ENCODE measurements at places on chromosomes 5 and 9.

DNA sequence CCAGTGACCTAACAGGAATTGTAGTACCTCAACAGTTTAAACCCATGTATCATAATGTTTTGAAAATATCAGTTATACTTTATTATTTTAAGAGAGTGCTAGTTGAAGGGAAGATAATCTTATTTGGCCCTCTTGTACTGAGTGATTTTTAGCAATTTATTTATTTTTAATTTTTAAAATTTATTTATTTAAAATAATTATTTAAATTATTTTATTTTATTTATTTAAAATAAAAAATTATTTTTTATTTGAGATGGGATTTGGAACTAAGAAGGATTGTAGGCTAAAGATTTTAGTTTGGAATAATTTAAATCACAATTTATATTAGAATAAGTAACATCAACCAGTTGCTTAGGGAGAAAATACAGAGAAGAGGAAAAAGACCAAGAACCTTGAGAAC, 54.2 kb downstream of the NAA35 start:
- no peak for DNase-seq

GRCh38 chr9:95834281-95834907, 41.1 kb upstream of the ERCC6L2 start:
- DNase-seq = no peak

DNA sequence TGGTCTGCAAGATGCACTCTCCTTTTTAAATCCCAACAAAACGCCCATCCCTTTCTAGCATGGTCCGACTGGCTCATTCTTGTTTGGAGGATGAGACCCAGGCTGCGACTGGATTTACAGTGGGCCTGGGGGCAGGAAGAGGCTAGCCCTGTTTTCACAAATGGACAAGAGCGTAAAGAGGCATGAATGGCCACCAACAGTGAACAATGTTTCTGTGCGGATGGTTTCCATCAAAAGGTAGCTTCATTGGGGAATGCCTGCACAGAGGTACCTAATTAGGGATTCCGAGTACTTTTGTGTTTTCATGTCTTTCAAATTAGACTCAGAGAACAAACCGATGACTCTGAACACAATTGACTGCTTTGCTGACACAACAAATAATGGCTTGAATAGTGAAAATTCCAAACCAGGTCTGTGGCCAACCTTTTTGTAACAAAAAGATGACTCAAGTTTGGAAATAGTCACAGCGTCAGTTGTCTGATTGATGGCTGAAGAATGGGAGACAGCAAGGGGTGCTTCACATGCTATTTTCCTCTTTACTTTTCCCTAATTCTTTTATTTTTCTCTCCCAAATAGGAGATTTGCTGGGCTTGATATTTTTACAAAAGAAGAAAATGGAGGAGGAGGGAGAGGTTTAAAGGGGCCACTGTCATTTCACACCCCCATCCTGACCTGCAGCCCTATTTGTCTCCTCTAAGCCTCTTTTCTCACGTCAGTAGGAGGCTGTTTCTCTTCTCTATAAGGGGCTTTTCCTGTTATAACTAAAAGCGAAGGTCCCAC, 208.1 kb upstream of the S1PR3 start:
- DNase-seq = no peak

- no peak for DNase-seq
Observed at GRCh38 chr5:1523480-1523792, 324 bp downstream of the LPCAT1 start.

DNA sequence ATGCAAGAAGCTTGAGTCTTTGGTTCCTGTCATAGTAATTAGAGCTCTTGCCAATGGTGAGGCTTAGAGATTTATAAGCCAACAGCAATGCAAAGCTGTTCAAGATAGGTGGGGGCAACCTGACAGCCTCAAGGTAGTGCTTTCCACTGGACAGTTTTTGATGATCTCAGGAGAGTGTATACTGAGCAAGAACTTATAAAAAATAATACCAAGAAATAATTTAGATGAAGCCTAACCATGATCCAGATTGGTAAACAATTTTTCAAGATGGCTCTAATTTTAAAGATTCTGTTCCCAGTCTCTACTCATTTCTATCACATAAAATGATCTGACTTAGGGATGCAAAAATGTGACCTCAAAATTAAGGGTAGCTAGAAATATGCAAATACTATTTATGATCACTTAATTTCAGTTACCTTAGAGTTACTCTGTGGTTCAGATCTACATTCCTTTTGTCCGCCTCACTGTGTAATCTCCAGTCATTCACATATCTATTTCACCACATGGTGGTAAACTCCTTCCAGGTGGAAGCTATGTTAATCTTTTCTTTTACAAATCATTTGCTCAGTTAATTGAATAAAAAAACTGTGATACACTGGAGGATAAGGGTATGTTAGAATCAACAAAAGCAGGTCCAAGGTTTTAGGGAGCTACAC, 1228.0 kb upstream of the C9orf72 start:
- no peak for DNase-seq

- DNase-seq = no peak
Observed at GRCh38 chr5:135308752-135309151, 90.3 kb downstream of the MACROH2A1 start.

- DNase-seq = no peak
Observed at GRCh38 chr9:96651626-96652025, 3.5 kb downstream of the PRXL2C start.

DNA sequence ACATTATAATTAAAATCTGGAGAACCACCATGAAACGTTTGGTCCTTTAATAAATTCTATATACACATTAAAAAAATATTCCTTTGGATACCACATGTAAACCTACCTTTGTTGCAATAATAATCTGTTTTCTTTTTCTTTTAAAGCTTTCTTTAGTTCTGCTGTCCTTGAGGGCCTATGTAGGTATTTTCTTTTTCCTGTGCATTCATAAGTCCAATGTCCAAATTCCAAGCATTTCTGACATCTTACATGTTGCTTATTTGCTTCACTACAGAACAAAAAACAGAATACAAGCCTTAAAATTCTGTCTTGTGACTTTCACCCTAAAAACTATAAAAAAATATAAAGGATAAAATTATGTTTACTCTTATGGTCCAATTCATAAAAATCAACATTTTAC, 19.7 kb downstream of the ZCCHC10 start:
- DNase-seq = no peak

- DNase-seq = no peak
Observed at GRCh38 chr5:50445296-50445949, 4.3 kb upstream of the EMB start.

GRCh38 chr5:123099514-123100151, 10.6 kb downstream of the PRDM6 start:
- DNase-seq = no peak

GRCh38 chr5:12624776-12625560, 720.7 kb upstream of the CTNND2 start:
- no peak for DNase-seq

- no peak for DNase-seq
Observed at GRCh38 chr9:20611691-20612287, 10.5 kb downstream of the MLLT3 start.

DNA sequence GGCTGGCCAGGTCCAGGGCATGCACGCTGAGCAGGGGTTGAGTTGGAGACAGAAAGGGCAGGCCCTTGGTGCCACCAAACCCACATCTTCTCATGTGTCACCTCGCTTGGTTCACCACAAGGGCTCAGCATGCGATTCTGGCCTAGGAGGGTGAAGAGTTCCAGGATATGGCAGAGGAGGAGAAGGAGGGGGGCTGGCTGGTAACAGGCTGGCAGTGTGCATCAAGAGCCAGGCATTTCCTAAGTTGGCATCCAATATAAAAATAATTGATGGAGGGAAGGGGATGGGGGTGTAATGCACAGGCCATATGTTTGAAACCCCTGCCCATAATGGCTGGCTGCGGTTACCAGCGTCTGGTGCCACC, 255.6 kb downstream of the NFIB start:
- DNase-seq = no peak

DNA sequence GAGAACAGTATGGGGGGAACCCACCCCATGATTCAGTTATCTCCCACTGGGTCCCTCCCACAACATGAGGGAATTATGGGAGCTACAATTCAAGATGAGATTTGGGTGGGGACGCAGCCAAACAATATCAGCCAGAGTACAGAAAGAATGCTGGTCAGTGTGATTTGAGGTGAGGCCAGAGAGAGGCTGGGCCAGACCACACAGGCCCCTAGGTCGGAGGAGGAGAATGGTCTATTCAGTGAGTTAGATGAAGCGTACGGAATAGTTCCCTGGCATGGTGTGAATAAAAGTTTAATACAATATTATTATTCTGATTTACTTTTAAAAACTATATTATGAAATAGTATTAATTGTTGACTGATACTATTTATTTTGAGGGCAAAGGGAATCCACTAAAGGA, 39.7 kb downstream of the PCSK5 start:
- no peak for DNase-seq
